ENCODE measurements at places on chromosomes 3 and 15. TPM values are rescaled to one million over a fixed set of nuclear protein-coding genes. Genes with fewer than 3 reads are reported as not detected.

GRCh38 chr3:150138824-150139223 is 168.1 kb upstream of the PFN2 start:
- H3K4me3 ChIP-seq = no peak overlapping the region
- no peak for DNase-seq
- H3K27ac ChIP-seq = no peak overlapping the region
- H3K4me1 ChIP-seq = no peaks in the 10 kb centered on the region

DNA sequence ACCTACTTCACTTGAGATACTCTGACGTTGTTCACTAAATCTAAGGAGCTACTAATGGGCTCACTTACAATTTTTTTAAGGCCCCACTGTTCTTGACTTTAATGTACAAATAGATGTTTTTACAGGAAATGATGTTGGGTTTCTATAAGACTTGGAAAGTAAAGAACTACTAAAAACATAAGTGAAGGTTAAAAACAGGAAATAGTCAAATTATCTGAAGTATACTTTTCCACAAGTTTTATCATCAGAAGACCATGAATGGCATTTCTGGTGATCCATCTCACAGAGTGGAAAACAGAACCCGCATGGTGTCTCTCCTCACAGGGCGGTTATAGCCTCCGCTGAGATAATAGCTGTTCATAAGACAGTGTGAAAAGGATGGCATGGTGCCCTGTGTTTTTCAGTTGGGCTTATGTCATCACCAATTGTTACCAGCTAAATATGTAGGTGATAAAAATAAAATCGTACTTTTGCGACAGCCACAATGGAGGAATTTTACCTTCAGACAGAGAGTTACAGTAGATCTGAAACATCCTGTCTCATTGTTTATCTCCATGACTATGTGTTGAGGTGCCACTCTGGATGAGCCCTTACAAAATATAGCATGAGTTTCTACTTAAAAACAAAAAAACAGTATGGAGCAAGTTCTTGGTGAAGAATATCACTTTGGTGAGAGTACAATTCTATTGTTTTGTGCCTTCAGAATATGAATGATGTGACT is 462.4 kb downstream of the RAP2B start:
- H3K4me3 ChIP-seq = no peak overlapping the region
- H3K36me3 ChIP-seq = no peaks in the 10 kb centered on the region
- no peak for DNase-seq
- peaks cover 8% of the 10 kb centered on the region for H3K4me1 ChIP-seq
- no peak overlapping the region for H3K27ac ChIP-seq
- peaks cover 1% of the 10 kb centered on the region for H3K27me3 ChIP-seq

GRCh38 chr3:42600958-42601675 is 631 bp downstream of the NKTR start:
- peaks cover 17% of the 10 kb centered on the region for H3K4me1 ChIP-seq
- no peak for DNase-seq
- peaks cover 9% of the 10 kb centered on the region for H3K36me3 ChIP-seq

DNA sequence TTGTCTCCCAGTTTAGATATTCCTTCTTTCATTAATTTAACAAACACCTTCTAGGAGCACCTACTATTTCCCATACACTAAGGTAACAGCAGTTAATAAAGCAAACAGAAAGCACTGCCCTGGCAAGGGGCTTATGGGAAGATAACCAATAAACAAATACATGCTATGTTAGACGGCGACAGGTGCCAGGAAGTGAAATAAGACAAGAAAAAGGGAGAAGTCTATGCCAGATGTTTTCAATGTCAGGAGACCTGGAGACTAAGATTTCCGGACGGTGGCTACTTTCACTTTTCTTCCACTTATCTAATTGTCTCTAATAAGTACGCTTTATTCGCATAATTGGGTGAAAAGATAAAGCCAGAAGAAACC is 32.5 kb upstream of the ZNF445 start:
- DNase-seq = no peak
- H3K4me3 ChIP-seq = peak overlapping the region; percentile 97
- H3K27me3 ChIP-seq = peaks cover 10% of the 10 kb centered on the region
- peaks cover 14% of the 10 kb centered on the region for H3K4me1 ChIP-seq

DNA sequence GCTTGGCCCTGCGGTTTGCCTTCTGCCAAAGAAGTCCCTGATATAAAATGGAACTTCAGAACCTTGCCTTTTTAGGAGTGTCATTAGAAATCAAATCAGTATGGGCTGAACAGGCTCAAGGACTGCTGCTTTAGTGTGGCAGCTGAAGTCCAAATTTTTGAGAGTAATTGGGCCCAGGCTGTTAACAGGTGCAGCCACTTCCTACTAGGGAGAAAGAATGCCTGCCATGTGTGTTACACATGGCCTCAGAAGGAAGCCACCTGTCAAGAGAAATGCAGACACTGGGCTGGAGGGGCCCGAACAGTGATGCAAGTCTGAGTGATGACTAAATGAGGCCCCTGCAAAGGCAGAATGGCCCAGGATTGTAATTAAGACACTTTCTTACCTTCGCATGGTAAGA is 786.7 kb upstream of the CFAP20DC start:
- peaks cover 1% of the 10 kb centered on the region for H3K4me1 ChIP-seq
- DNase-seq = peak; percentile 21
- H3K36me3 ChIP-seq = no peaks in the 10 kb centered on the region
- H3K27ac ChIP-seq = no peak overlapping the region
- no peak overlapping the region for H3K4me3 ChIP-seq
- H3K27me3 ChIP-seq = no peaks in the 10 kb centered on the region

GRCh38 chr3:124275412-124275811 is 283.5 kb upstream of the ROPN1 start:
- H3K27ac ChIP-seq = no peak overlapping the region
- peaks cover 8% of the 10 kb centered on the region for H3K36me3 ChIP-seq

GRCh38 chr3:127796045-127796830 is 26.1 kb downstream of the MGLL start:
- peaks cover 3% of the 10 kb centered on the region for H3K27me3 ChIP-seq
- no peak overlapping the region for H3K4me3 ChIP-seq
- H3K4me1 ChIP-seq = peaks cover 14% of the 10 kb centered on the region
- peaks cover 6% of the 10 kb centered on the region for H3K36me3 ChIP-seq
- no peak overlapping the region for H3K27ac ChIP-seq

DNA sequence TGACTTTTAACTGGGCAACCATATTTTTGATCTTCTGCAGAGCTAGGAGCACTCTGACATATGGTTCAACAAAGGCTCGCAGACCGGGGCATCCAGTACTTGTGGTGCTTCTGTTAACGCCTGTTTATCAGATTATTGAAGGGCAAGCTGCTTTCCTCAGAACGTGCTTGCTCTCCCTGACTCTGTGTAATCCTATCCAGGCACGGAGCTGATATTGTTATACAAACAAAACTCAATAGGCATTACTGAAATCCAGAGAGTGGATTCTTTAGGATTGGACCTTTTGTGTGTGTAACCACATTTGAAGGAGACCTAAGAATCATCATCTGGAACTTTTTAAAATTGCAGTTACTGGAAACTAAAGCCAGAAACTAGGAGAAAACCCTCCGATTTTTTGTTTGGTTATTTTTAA is 246.5 kb downstream of the PTPRG start:
- peaks cover 62% of the 10 kb centered on the region for H3K4me1 ChIP-seq
- H3K27ac ChIP-seq = peak overlapping the region; percentile 94
- DNase-seq = no peak
- peak overlapping the region; percentile 69 for H3K4me3 ChIP-seq

- DNase-seq = no peak
- H3K27ac ChIP-seq = no peak overlapping the region
- H3K4me1 ChIP-seq = peaks cover 15% of the 10 kb centered on the region
- H3K36me3 ChIP-seq = peaks cover 4% of the 10 kb centered on the region
- H3K27me3 ChIP-seq = peaks cover 3% of the 10 kb centered on the region
These were observed 111.0 kb downstream of the ADAMTS17 start for GRCh38 chr15:100230784-100231183.

STARD5 gene
- total RNA-seq = 3.1 TPM

ATP6V1A gene
- 94.5 TPM for total RNA-seq

TF gene
- total RNA-seq = 2.3 TPM

FETUB gene
- not detected for total RNA-seq

SLC9A9 gene
- 11.4 TPM for total RNA-seq

GPR149 gene
- 0.25 TPM for total RNA-seq

IMPG2 gene
- 2.4 TPM for total RNA-seq

TM6SF1 gene
- not detected for total RNA-seq
